NCI-H446 (cell line): ENCODE measurements at places on chromosomes 6 and 20.

- DNase-seq = no peak
These were observed 354.8 kb downstream of the CD83 start for GRCh38 chr6:14472255-14472985.

DNA sequence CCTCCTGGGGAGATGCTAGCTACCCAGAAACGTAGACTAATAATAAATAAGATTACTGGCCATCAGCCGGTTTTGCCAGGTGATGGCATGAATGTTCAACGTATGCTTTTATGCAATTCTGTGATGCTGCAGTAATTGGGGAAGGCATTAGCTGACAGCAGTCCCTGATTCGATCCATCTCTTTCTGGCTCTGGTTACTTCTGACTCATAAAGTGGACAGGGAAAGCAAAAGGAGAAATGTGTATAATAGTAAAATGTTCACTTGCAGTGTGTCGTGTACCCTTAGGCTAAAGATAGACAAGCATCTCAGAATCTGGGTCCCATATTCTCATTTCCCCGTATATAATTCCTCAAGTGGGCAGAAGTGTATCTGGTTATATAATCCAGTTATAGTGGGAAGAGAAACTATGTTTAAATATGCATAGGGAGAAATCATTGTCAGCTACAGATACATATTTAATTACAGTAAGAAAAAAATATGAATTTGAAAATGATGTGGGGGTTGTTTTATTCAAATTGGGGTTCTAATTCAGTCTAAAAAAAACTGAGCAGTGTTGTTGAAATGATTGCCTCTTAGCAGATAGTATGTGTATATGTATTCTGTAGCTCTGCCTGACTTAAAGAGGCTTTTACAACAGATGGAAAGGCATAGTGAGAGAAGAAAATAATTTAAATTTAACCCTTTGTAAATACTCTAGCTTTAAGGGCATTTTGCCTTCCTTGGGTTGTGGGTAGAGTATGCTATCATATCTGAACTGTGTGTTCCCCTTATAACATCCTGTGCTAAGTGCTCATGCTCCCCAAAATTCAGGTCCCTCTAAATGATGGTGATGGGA is 40.6 kb downstream of the DOK5 start:
- DNase-seq = no peak

DNA sequence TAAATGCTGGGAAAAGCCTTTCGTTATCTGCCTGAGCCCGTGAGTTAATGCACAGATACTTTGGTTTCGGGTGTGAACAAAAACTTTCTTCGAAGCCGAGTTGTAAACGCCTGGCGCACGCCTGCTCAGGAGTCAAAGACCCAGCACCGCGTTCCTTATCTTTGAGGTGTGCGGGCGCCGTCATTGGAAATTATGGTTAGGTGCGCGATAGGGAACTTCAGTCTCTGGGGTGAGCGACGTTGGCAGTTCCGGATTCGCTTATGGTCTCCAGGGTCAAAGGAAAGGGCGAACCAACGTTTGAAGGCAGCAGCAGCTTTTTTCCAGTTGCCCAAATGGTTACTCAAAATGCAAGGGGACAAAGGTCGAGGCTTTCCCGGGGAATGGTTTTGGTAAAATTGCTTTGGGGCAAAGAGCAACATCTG is 853 bp downstream of the SLC22A3 start:
- DNase-seq = no peak

DNA sequence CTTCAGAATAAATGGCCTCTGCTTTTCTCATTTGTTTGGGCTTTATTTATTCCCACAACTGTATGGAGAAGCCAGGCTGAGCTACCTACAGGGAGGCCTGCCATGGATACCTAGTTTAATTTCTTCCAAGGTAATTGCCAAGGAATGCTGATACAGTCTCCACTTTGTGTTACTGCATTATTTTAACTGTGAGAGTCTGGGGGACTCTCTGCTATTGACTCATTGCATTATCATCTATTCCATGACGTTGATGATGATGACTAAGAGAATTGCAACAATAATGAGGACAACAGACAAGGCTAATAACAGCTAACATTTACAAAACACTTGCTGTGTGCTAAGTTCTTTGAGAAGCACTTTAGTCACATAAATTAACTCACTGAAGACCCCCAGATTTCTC is 88.3 kb upstream of the COL21A1 start:
- no peak for DNase-seq

- no peak for DNase-seq
These were observed 223.2 kb upstream of the ECI2 start for GRCh38 chr6:4358414-4359107.

GRCh38 chr20:56362833-56363413 is 4.1 kb downstream of the FAM210B start:
- DNase-seq = no peak

GRCh38 chr6:44734886-44735629 is 347.6 kb downstream of the CDC5L start:
- DNase-seq = no peak

GRCh38 chr6:126766820-126767219 is 351.7 kb upstream of the RSPO3 start:
- DNase-seq = no peak

- DNase-seq = no peak
These were observed 1.4 kb upstream of the MUC21 start for GRCh38 chr6:30981942-30982772.

DNA sequence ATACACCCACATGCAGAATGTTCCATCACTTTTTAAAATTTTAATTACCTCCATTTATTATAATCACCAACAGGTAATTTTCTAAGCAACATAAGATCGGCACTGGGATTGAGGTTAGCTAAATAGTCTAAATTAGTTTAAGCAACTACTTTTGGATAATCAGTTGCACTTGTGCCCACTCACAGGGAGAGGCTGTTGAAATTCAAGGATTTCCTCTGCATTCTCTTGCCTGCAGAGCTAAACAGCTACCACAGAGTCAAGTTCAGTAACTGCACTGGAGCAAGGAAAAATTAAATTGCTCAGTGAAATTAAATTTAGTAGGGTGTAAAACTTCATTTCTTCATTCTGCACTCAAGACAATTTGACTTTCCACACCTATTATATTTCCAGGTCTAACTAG is 120.7 kb upstream of the CCDC28A start:
- no peak for DNase-seq

DNA sequence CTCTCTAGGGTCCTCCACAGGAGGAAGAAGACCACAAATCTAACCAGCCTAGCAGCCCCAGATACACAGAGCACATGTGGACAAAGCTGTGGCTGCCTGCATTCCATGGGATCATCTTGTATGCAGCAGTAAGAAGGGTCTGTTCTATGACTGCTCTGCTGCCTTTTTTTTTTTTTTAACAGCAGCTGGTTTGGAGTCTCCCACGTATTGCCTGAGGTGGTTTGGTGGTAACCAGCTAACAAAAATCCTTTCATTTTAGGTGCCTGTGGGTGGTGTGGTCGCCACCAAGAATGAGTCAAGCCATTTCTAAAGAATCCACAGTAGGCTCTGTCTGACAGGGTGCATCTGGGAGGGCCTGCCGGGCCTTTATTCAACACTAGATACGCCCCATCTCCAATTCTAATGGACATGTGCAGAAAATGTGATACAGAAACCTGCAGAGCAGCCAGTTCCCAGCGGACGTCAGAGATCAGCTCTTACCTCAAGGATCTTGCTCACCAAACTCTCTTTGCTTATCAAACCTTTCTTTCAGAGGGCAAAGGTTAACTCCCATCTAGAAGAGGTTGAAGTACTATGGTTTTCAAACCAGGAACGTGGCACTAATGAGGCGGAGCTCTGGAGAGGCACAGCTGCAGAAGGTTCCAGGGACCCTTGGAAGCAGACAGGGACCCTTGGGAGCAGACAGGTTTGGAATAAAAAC is 32.0 kb downstream of the GNAS-AS1 start:
- no peak for DNase-seq

DNA sequence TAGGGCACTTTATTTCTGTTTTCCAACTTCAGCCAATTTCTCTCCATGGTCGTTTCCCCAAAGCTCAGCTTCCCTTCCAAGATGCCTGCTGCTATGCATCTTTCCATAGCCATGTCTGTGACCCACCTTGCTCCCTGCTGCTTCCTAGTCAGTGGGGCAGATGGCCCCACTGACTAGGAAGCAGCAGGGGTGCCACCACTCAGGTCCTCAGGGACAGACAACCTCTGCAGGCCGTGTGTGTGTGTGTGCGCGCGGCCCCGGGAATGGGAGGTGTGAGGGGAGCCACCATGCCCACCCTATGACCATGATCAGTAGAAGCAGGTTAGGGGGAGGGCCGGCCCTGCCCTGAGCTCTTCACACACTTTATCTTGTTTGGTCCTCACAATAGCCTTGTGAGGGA is 2.7 kb upstream of the IP6K3 start:
- no peak for DNase-seq

GRCh38 chr6:127190552-127190951 is 72.1 kb downstream of the RSPO3 start:
- no peak for DNase-seq

- DNase-seq = no peak
These were observed 3.4 kb upstream of the ANGPT4 start for GRCh38 chr20:919491-919916.

- DNase-seq = no peak
These were observed 4.3 kb downstream of the KIF3B start for GRCh38 chr20:32281711-32282110.

DNA sequence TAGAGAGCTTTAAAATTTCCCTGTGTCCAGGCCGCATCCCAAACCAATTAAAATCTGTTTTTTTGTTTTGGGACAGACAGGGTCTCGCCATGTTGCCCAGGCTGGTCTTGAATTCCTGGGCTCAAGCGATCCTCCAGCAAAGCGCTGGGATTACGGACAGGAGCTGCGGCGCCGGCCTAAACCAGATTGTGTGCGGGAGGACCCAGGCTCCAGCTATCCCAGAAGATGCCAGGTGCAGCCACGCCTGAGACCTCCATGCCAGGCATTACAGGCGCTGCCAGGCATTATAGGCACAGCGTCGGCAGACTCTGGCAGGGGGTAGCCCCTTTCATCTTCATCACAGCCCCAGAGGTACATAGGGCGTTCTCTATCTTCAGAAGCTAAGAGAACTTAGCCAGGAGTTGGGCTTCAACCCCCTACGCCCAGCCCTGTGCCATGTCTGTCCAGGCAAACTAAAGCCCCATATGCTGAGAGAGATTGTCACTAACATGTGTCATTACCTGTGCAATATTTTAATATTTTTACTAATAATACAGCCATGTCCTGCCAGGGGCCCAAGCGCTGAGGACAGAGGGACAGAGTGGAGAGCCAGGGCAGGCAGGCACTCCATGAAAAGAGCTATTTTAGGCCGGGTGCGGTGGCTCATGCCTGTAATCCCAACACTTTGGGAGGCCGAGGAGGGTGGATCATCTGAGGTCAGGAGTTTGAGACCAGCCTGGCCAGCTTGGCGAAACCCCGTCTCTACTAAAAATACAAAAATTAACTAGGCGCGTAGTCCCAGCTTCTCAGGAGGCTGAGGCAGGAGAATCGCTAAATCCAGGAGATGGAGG is 9.8 kb upstream of the GRM4 start:
- no peak for DNase-seq

DNA sequence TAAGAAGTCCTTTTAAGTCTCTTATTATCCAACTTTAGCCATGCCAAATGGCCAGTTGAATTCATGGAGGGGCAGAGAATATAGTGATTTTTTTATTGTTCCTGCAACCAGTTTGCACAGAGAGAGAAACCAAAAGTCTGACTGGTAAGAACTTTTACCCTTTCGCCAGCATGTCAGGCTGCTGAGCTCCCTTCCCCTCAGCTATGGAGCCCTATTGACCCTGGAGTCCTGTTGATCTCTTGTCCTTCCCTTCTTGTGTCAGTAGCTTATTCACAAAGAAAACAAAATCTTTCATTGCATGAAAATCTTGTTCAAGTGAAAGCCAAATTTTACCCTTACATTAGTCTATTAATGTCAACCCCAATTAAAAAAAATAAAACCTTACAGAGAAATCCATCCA is 1.5 kb upstream of the SLC22A1 start:
- no peak for DNase-seq

DNA sequence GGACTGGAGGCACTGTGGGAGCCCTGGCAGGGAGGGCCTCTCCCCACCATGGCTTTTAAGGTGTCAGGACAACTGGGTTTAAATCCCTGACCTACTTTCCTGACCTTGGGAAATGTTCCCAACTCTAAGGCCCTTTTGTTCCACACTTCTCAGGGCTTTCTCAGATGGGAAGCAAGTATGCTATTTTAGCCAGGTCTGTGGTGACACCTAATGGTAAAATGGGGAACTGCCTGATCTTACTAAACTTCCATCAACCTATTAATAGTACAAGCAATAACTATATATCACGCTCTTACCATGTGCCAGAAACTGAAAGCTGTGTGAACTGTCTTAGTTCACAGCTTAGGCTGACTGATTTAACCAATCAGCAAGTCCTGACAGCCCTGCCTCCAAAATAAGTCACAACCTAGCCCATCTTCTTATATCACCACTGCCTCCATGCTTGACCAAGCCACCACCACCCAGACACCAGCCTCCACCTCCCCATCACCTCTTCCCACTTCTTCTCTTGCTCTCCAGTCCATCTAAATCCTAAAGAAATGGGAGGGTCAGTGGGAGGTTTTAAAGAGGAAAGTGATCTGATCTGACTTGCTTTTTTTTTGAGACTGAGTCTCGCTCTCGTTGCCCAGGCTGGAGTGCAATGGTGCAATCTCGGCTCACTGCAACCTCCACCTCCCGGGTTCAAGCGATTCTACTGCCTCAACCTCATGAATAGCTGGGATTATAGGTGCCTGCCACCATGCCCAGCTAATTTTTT is 6.9 kb upstream of the BLCAP start:
- DNase-seq = peak; percentile 88

DNA sequence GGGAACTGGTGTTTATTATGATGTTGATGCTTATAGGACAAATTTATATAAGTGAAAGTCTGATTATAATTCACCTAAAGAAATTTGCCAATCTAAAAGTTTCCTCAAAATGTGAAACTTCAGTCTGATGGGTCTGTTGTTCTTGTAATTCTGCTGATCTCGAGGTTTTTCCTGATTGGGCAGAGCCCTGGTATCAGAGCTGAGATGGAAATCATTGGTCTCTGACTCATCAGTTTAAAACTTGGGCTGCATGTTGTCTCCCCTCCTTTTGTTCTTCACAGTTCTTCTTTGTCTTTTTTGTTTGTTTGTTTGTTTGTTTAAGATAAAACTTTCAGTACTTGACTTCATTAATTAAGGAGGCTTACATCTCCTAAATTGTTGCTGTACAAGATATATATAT is 5.9 kb downstream of the SMAP1 start:
- no peak for DNase-seq

DNA sequence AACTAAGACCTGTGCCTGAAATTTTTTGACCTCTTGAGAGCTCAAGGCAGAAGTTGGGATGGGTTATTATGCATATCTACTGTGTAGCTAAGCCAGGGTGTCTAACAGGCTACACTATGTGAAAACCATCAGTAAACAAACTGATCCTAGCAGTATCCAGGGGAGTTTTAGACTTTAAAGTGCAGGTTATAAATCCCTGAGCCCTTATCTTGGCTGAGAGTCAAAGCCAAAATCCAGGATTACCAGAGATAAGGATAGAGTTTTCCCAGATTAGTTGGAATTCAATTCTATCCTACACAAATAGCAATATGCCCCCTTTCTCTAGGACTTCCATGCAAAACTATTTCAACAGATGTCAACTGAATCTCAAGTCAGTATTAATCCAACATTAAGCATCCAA is 1229.7 kb downstream of the GRIK2 start:
- DNase-seq = no peak

GRCh38 chr6:35833536-35833935 is 28.4 kb downstream of the LHFPL5 start:
- no peak for DNase-seq
